T-helper 2 cell treated with Interferon-gamma antibody and Interleukin-4, amounts not matched to agents 5 μg/mL and 100 μg/mL, for 36 hours (primary cell): ENCODE measurements at places on chromosomes 3 and 15.

GRCh38 chr3:122146466-122146865 is 37.0 kb upstream of the CASR start:
- peak; percentile 90 for DNase-seq

- no peak for DNase-seq
Measured at GRCh38 chr15:94122516-94122915, 108.8 kb upstream of the MCTP2 start.

- no peak for DNase-seq
Measured at GRCh38 chr3:116394365-116394764, 50.9 kb downstream of the LSAMP start.

GRCh38 chr15:87597346-87598052 is 659.0 kb downstream of the NTRK3 start:
- DNase-seq: peak; percentile 52

- DNase-seq: no peak
Measured at GRCh38 chr3:109803274-109803673, 465.9 kb upstream of the DPPA4 start.

DNA sequence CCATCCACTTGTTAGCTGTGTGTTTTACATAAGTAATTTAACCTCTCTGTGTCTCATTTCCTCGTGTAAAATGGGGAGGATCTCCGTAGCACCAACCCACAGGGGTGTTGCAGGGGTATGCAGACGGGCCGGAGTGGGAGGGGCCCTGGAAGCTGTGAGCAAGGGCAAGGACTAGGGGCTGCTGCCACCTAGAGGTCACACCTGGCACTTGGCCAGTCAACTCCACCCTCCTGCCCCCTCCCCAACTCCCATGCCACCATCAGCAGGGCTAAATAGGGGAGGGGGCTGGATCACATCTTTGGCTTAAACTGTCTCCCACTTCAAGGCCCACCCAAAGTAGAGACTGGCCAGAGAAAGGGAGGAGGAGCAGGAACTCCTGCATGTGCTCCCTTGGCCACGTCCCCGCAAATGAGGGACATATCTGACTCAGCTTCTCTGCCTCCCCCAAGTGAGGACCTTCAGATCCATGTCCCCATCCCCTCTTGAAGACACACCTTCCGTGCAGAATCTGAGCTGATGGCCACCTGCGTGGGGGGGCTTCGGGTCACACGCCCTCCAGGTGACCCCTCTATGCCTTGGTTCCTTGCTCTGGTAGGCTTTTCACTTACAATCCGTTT is 2.6 kb downstream of the CCDC9B start:
- peak; percentile 71 for DNase-seq

- DNase-seq: no peak
Measured at GRCh38 chr15:41949401-41950126, 22.8 kb downstream of the EHD4 start.
